ENCODE measurements at places on chromosomes 2 and 18. TPM values are rescaled to one million over a fixed set of nuclear protein-coding genes. Genes with fewer than 3 reads are reported as not detected.

DNA sequence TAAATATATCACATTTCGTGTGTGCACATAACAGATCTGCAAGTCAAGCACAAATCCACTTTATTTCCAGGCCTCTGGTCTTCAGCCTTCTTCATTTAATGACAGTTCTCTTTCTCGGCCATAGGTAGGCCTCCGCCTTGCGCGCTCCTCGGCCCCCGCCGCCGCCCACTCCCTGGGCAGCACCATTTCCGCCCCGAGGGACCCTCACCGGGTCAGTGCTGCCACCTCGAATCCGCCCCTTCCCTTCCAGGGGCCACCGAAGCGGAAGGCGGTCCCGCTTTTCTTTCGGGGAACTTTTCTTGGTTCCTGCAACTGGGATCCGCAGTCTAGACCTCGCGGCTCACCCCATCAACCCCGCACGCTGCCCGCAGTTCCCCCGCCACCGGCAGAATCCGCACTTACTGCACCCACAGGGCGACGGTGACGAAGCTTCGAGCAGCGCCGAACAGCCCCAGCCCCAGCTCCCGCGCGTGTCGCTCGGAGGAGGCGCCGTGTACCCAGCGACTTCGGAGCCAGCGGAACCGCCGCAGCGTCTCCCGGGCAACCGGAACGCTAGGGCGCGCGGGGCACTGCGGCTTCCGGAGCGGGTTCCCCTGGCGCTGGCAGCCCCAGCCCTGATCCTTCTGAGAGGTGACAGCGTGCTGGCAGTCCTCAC lies at the start of gene CDKL4:
CDKL4 (minus strand) TSS at position 502 of the 655 bp plus-strand sequence.
- DNase-seq, result peak; percentile 56

- no peak for DNase-seq
Observed at GRCh38 chr2:98242003-98242402, 104.3 kb upstream of the CNGA3 start.

GRCh38 chr2:143468341-143468888 lies 339.2 kb downstream of the ARHGAP15 start:
- no peak for DNase-seq

DNA sequence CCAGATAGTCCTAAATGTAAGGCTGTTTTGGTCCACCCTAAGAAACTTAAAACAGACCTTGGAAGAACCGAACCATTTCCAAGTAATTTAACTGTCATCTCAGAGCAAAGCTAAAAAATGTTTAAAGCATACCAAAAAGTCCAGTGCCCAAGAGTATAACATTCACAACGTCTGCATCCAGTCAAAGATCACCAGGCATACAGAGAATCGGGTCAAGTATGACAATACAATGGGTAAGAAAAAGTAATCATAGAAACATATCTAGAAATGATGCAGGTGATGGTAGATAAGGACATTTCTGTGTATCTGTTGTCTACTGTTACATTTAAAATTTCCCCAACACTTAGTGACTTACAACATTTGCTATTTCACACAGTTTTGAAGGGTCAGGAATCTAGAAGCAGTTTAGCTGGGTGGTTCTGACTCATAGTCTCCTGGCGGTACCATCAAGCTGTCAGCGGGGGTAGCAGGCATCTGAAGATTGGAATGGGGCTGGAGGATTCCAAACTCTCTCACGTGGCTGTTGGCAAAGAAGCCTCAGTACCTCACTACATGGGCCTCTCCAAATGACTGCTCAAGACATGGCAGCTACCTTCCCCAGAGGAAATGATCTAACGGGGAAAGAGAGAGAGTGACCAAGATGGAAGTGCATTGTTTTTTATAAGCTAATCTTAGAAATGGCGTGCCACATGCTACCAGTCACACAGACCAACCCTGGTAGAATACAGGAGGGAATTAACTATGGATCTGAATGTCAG lies 36.6 kb upstream of the DYNC2LI1 start:
- no peak for DNase-seq

DNA sequence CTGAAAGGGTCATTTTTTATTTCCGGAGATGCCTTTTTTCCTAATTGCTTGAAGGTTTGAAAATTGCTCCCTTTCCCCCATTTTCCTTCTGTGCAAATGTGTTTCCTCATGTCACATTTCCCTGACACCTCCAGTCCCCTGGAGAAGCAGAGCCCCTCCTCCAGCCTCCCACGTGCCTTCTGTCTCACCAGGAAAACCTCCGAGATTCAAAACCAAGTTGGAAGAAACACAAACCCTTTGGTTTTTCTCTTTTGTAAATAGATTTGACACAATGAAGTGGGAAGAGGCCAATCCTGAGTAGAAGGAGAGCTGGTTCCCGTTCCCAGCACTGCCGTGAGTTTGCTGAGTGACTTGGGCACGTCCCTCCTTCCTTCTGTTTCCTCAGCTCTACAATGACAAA lies 125.4 kb upstream of the MYCN start:
- DNase-seq, result no peak

GRCh38 chr2:8754106-8754776 lies 72.4 kb downstream of the ID2 start:
- DNase-seq, result no peak

DNA sequence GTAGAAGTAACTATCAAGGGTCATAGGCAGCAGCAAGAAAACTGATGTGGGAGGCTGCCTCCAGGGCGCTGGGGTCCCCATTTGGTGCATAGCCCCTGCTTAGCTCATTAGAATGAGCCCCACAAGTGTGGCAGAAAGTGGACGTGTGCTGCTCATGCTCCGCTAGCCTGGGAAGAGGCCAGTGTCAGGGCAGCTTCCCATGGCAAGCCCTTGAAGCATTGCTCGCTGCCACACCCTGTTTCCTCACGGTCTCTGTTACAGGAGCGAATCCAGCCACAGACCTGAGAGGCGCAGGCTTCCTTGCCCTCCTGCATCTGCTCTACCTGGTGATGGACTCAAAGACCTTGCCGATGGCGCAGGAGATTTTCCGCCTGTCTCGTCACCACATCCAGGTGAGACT lies 22.5 kb downstream of the ELMOD3 start:
- DNase-seq, result no peak

- DNase-seq, result no peak
Observed at GRCh38 chr2:148842050-148842449, 33.0 kb upstream of the KIF5C start.

Gene WNT10A
- 0.23 TPM for total RNA-seq

Gene C2orf80
- not detected for total RNA-seq

Gene C1QL2
- not detected for total RNA-seq

Gene LRP1B
- total RNA-seq, result 0.22 TPM

Gene TBR1
- total RNA-seq, result not detected

Gene CCDC150
- not detected for total RNA-seq
